Fibroblast of skin of right biceps (primary cell): ENCODE measurements at places on chromosomes 1 and 21.
A peak's percentile ranks its signal among the peaks of the same experiment; 100 is the strongest.

GRCh38 chr1:200732438-200732837, 6.3 kb upstream of the CAMSAP2 start:
- DNase-seq, result no peak

DNA sequence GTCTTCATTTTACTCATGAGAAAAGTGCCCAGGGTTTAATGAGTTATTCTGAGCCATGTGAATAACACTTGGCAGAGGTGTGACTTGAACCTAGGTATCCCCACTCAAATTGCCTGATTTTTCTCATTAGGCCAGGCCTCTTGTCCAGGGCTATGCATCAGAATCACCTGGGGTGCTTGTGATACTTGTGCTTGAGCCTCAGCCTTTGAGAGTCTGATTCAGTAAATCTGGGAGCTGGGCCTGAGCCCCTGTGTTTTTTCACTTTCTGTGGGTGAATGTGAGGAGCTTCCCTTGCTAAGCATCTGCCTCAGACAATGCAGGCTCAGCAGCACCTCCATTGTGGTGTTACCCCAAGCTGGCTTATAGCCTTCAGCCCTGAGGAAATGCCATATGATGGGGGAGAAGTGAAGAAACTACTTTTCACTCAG, 127.1 kb downstream of the S1PR1 start:
- no peak for DNase-seq

DNA sequence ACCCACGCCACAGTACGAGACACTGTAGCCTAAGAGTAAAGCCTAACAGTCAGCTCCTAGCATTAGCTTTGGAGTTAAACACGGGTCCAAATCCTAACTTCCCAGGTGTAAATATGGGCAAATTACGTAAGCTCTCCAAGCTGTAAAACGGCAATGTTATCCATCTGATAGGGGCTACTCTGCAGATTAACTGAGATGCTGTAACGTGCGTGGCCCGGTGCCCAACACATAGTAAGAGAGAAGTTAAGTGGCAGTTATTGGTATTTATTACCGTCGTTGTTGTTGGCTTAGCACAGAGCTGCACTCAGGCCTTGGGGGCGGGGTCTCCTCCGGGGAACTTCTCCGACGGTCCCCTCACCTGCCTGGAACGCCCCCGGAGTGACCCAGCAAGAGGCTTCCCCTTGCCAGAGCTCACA, 457 bp downstream of the TRAPPC3 start:
- DNase-seq, result no peak

GRCh38 chr1:7856345-7856744, 3.5 kb upstream of the UTS2 start:
- DNase-seq, result peak; percentile 7

DNA sequence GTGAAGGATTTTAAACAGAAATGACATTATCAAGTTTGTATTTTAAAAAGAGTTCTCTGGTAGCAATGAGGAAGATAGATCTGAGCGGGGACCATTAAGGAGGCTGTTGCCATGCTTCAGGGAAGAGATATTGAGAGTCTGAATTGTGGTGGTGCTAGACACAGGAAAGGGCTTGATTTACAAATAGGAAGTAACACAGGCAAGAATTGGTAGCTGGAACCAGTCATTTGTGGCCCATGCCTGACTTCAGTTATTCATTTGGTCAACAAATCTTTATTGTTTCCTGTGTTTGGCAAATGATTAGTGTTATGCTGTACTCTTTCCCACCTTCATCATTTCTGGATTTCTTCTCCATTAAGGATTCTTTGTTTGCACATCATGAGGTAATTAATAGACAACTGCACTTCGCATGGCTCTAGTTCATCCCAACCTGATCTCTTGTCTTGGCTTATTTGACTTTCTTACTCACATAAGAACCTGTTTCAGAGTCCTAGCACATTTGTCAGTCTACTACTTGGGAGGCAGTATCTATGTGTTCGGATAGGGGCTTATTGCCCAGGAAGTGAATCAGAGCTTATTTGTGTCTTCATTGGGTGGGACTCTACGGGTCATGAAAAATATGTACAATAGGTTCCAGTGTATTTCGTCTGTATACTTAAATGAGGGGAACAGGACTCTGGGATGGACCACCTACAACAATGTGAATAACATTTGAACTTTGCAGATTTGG, 32.3 kb downstream of the EEIG2 start:
- DNase-seq, result no peak

DNA sequence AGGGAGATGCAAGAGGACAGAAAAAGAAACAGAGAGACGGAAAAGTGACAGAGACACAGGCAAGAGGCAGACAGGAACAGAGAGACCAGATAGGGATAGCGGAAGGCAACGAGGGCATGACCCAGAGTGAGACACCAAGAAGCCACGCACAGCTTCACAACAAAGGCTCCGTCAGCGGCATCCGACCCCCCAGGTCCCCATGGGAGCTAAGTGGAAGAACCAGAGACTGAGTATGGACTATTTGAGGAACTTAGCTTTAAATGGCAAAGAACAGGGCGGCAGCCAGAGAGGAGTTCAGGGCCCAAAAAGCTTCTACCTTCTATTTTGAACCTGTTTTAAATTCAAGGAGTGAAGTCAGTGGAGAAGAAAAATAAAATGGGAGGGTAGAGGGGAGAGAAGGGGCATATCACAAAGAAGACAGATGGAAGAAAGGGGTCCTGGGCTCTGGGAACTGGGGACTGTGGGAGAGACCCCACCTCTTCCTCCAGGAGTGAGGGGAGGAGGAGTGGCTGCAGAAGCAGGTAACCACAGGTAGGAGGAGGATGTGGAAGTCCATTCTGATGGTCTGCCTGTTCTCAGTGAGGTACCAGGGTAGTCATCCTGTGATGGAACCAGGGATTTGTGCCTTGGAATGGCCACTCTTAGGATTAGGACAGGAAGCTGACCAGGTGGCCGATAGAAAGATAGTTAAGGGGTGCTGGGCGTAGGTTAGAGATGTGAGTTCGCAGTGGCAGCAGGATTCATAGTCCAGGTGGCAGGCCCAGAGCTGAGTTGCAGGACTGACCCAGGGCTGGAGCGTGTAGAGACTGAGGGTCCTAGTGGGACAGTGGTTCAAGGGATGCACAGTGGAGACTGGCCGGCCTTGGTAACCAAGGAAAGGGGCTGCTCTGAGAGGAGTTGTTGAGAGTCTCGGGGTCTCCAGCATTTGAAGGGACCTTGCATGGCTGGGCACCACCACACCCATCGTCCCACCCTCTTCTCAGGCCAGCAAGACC, 37.7 kb downstream of the CSMD2 start:
- peak; percentile 28 for DNase-seq

DNA sequence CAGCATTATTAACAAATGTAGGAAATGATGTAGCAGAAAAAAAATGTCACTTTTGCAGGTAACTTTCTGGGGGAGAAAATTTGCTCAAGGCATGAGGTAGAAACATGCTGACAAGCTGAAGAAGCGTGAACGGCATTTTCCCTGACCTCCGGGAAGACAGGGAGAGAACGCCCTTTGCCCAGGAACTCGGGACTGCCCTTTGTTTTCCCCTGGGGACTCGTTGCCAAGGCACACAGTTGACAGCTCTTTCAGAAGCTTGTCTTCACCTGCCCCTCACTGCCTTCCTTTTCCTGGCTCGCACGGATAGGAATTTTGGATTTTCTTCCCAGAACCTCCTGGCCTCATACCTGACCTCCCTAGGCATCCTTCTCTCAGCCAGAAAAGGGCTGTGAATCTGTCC, 52.7 kb upstream of the COA6 start:
- no peak for DNase-seq
